ENCODE measurements at places on chromosomes 3 and 15.

- DNase-seq: peak; percentile 75
These were observed 20.3 kb upstream of the ABTB1 start for GRCh38 chr3:127652246-127652995.

DNA sequence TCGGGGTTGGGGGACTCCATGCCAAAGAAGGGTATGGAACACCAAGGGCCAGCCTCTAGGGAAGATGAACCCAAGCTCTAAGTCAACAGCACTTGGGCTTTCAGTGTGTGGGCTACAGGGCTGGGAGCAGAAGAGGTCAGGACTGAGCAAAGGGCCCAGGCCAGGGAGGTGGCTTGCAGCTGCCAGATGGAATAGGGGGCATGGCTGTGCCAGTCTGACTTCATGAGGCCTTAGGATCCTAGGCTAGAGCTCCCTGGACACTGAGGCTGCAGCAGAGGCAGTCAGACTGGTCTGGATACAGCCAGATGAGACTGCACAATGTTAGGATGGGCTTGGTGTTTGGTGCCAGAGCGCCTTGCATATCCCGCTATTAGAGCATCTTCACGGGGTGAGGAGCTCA, 3.8 kb downstream of the RASGRF1 start:
- DNase-seq: no peak

- DNase-seq: no peak
These were observed 462.0 kb upstream of the ATP11B start for GRCh38 chr3:182331341-182331740.

DNA sequence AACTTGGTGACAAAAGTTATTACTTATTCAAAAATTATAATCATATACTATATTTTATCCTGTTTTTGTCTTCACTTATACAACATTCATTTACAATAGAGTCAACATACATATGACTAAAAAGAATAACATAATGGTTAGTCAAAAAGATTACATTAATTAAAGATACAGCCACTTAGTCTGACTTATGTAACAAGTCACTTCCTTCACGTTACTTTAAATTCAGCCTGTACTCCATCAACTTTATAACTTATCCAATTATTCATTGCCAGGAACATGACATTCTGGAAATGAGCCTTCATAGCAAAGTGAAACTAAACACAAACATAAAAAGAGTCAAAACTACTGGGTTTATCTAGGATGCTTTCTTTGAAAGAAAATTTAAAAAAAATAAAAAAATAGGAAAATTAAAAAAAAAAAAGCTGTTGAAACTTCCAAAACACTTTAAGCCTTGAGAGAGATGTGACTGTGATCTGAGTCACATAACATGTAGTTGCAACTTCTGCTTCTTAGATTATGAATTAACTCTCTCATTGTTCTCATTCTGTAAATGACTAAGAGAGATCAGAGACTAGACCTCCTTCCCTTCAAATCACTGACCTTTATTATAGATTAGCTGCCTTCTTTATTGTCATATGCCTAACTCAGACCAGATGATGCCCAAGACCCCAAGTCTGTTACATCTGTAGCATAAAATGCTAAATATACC, 107.8 kb downstream of the MYRIP start:
- DNase-seq: no peak

DNA sequence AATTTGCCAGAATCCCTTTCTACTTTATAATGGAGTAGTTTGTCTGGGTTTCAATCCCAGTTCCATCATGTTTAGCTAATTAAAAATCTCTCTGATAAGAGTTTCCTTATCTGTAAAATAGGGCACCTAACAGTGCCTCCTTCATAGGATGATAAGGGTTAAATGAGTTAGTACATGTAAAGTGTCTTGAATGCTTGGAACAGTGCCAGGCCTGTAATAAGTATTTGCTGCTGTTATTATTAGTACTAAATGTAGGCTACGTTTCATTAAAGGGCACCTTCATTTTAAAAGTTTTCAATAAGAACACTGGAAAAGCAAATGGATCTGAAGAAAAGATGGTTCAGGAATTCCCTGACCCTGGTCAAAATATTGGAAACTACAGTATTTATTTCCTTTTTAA, 11.8 kb upstream of the SLC2A2 start:
- peak; percentile 40 for DNase-seq

- DNase-seq: no peak
These were observed 181.6 kb upstream of the RORA start for GRCh38 chr15:61410662-61411061.

- peak; percentile 57 for DNase-seq
These were observed 48.8 kb downstream of the EPHA6 start for GRCh38 chr3:96863129-96863740.

- DNase-seq: no peak
These were observed 61.0 kb downstream of the GTPBP8 start for GRCh38 chr3:113051787-113052186.

DNA sequence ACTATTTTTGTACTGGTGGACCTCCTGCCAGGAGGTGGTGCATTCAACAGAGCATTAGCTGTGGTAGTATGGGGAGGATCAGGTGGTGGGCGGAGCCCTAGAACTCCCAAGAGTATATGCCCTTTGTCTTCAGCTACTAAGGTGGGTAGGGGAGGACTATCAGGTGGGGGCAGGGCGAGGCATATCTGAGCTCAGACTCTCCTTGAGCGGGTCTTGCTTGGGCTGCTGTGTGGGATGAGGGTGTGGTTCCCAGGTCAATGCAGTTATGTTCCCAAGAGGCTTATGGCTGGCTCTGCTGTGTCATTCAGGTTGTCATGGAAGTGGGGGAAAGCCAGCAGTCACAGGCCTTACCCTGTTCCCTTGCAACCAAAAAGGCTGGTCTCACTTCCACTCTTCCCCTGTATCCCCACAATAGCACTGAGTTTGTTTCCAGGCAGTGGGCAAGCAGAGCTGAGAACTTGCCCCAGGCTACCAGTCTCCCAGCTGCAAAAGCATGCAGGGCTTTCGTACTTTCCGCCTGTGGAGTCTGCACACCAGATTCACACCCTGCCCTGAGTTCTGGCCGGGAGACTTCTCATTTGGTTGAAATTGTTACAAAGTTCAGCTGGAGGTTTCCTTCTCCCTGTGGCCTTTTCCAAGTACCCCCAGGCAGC, 93.7 kb upstream of the DPPA4 start:
- DNase-seq: no peak

DNA sequence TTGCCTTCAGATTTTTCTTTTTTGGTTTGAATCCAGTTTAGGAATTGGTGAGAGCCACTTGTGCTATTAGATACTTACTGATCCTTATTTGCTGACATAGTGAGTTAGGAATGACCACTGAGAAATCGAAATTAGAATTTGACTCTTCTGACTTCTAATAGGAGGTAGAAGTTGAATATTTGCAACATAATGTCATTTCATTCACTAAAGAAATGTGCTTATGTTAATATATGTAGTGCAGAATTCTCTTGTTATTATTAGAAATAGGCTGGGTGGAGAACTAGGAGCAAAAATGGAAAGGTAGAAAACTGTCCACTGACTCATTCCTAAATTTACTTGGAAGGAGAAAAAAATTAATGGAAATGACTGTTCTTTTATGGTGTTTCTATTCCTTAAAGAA, 538.2 kb upstream of the SGO1 start:
- DNase-seq: no peak

DNA sequence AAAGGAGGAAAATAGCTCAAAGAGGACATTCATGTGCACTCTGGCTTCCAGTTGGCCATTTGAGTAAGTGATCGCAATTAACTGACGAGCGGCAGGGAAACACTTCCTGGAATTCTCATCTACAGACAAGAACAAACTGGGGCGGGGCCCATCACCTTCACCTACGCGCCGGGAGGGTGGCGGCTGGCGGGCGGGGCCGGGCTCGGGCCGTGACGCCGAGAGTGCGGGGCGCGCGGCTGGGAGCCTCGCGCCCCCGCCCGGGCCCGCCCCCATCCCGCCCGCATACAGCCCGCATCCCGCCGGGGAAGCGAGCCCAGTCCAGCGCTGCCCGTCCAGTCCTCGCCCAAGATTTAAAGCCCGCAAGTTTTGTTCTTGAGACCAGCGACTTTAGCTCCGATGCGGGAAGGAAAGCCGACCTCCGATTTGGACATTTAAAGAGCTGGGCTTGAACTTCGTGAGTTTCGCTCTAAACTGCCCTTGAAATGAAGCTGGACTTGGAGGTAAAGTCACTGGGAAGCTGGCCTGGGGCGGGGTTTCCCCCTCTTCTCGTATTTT, at the start of gene B3GNT5:
Gene B3GNT5 (plus strand): TSS at position 281 of the 555 bp plus-strand sequence. CDS start 16,546 bp downstream, outside the sequence.
- peak; percentile 62 for DNase-seq

- no peak for DNase-seq
These were observed 2.7 kb downstream of the ARHGEF26 start for GRCh38 chr3:154123906-154124305.

GRCh38 chr15:79089890-79090486, 592 bp downstream of the RASGRF1 start:
- no peak for DNase-seq

GRCh38 chr3:108208831-108209230, 13.4 kb downstream of the IFT57 start:
- no peak for DNase-seq

DNA sequence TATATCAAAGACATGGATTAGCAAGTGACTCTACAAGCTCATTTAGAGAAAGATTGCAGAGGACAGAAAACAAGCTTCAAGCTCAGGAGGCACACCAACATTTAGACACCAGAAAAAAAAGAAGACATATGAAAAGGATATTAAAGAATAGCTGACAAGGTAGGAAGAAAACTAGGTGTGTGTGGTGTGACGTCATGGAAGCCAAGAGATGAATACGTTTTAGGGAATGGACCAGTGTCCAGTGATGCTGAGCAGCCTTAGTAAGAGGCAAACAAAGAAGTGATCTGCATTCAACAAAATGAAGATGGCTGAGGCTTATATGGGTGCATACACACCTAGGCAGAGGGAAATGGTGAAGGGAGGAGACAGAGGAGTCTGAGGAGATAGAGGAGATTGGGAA, 377.4 kb downstream of the ROBO1 start:
- no peak for DNase-seq

DNA sequence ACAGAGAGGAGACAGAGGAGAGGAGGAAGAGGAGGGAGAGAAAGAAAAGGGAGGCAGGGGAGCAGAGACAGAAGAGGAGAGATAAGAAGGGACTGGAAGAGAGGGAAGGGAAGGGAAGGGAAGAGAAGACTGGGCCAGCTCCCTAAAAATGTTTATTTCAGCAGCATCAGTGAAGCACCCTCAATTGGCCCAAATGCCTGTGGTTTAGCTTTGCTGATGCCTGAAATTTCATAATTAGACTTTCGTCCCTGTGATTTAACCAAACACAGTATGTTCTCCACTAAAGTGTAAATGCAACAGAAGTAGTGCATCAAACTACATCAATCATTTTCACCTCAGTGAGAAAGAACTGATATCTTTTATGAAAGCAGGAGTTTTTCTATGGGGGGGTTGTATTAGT, 55.9 kb downstream of the NOX5 start:
- no peak for DNase-seq

DNA sequence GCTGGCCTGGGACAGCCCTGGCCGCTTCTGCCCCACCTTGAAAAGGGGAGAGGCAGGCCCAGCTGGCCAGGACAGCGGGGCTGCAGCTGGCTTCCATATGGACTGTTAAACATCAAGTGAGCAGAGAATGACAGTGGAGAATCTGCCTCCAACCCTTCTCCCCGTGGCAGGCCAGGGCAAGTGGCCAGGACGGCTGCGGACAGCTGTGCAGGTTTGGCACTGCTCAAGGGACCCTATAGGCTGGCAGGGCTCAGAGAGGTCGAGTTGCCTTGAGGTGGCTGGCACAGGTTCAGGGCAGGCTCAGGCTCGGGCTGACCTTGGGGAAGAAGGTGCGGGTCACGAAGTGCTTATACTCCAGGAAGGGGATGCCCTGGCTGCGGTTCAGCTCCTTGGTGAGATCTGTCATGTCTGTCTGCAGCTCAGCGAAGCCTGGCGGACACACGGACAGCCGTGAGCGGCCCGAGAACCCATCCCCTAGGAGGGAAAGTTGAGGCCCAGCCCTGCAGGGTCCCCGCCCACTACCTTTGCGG, 24.3 kb downstream of the H1-8 start:
- no peak for DNase-seq

GRCh38 chr3:195209083-195209846, 61.7 kb downstream of the XXYLT1 start:
- no peak for DNase-seq

DNA sequence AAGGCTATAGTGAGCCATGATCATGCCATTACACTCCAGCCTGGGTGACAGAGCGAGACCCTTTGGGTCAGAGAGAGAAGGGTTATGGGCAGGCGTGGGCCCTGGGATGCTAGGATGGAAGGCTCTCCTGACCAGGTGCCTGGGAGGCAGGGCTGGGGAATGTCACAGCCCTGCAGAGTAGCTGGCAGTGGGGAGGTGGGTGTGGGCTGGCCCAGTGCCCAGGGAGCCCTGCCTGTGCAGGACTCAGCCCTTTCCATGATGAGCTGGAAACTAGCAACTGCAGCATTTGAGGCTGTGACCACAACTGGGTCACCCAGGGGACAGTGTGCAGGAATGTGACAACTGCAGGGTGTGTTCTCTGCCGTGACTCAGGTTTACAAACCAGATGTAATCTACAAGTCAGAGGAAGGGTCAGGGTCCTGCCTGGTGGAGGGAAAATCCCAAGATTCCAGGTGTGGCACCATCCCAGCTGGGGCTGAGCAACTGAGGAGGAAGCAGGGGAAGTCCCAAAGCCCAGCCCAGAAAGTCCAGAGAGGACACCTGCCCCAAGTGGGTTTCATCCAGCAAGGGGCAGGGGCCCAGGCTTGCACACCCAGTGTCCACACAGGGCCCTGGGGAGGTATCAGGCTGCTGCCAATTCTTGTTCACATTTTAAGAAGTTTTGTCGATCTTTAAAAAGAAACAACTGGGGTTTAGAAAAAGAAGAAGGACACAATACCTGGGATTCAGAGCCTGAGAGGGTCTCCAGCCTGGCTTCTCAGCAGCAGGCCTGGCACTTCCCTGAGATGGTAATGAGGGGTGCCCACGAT, 45.5 kb downstream of the SLC28A1 start:
- DNase-seq: peak; percentile 48
